Activated T-helper 17 cell treated with anti-CD3 and anti-CD28 coated beads, Interleukin-2, amount 50 U/mL, for 72 hours (primary cell): ENCODE measurements at places on chromosomes 3 and 15. TPM values are rescaled to one million over a fixed set of nuclear protein-coding genes. Genes with fewer than 3 reads are reported as not detected.
A peak's percentile ranks its signal among the peaks of the same experiment; 100 is the strongest.

GRCh38 chr3:33063651-33064051, 33.3 kb downstream of the GLB1 start:
- peak; percentile 48 for ATAC-seq

- no peak for ATAC-seq
Measured at GRCh38 chr3:137761563-137762503, 2.3 kb upstream of the SOX14 start.

- ATAC-seq = peak; percentile 55
Measured at GRCh38 chr3:38651153-38651789, 1.8 kb upstream of the SCN5A start.

GRCh38 chr15:47288794-47289193, 428.5 kb upstream of the SEMA6D start:
- no peak for ATAC-seq

- no peak for ATAC-seq
Measured at GRCh38 chr3:111856501-111856900, 2.6 kb upstream of the PHLDB2 start.

- ATAC-seq = no peak
Measured at GRCh38 chr3:129609591-129610182, 3.2 kb upstream of the PLXND1 start.

DNA sequence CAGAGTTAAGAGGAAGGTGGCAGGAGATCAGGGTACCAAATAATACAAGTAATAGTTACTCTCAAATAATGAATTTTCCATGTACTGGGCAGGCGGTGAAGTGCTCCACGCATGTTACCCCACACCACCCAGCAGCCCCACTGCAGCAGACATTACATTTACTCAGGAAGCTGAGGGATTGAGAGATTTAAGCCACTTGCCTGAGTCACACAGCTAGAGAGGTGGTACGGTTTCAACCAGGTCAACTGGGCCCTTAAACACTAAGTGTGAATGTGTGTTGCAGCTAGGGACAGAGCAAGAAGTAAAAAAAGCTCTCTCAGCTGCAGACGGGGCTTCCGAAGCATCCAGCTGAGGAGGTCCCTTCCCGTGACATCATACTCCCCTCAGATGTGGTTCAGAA, 91.3 kb downstream of the PRICKLE2 start:
- no peak for ATAC-seq

- ATAC-seq = no peak
Measured at GRCh38 chr3:8608041-8608790, 36.4 kb downstream of the SSUH2 start.

DNA sequence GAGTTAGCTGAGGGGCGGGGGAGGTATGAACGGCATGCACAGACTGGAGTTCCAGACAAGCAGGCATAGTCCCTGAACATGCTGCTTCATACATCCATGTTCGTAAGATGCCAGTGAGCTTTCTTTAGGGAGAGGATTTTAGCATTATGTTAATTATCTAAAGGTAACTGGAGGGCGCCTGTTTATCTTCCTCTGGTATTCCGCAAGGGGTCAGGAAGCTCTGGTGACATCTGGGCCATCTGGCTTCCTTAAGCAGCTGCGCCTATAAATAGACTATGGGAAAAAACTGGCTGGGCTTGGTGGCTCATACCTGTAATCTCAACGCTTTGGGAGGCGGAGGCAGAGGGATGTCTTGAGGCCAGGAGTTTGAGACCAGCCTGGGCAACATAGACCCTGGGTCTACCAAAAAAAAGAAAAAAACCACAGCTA, 1.5 kb upstream of the FBXO22 start:
- ATAC-seq = no peak

GRCh38 chr3:104291878-104292277, 1074.8 kb upstream of the ALCAM start:
- no peak for ATAC-seq

The ZNF502 gene
- 0.73 TPM for total RNA-seq

The PIK3CB gene
- 20.3 TPM for total RNA-seq

The CSTA gene
- not detected for total RNA-seq

The SCG5 gene
- 2.9 TPM for total RNA-seq

The CFAP92 gene
- total RNA-seq = 0.50 TPM

The ZMYND10 gene
- total RNA-seq = 3.9 TPM

The ACOX2 gene
- total RNA-seq = not detected
